Left ventricle myocardium inferior (tissue), 1 donor: ENCODE measurements at places on chromosomes 12 and 14. TPM values are rescaled to one million over a fixed set of nuclear protein-coding genes. Genes with fewer than 3 reads are reported as not detected.

The RND1 gene
- total RNA-seq: 0.47 TPM

DNA sequence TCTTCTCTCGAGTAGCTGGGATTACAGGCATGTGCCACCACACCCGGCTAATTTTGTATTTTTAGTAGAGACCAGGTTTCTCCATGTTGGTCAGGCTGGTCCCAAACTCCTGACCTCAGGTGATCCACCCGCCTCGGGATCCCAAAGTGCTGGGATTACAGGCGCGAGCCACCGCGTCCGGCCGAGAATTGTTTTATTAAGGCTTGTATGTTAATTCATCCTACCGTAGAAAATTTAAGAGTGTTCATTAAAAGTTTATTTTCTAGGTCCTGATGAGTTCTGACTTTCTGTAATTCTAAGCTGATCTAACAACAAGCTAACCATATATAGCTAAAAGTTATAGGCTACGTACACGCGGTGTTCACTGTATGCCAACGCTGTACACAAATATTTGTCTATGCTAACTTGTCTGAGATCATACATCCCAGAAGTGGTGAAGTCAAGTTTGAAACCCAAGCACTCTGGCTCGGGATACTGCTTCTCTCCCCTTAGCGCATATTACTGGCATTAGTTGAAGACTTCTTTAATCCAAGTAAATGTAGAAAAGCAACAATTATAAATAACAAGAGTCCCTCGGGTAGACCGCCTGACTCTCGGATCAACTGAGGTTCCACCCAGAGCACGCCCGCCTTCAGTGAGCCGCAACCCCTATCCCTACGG lies 570 bp upstream of the MRPS35 start:
- H3K36me3 ChIP-seq: peaks cover 4% of the 10 kb centered on the region
- no peak for DNase-seq
- peaks cover 30% of the 10 kb centered on the region for H3K4me1 ChIP-seq

GRCh38 chr12:113190761-113191160 lies 5.2 kb downstream of the RITA1 start:
- no peak overlapping the region for H3K27ac ChIP-seq
- no peak overlapping the region for H3K4me3 ChIP-seq
- no peak for DNase-seq

The DCTN2 gene
- total RNA-seq: 87.8 TPM

GRCh38 chr12:5509557-5509956 lies 77.6 kb downstream of the NTF3 start:
- H3K27ac ChIP-seq: no peak overlapping the region
- no peak overlapping the region for H3K4me3 ChIP-seq
- DNase-seq: no peak
- peaks cover 48% of the 10 kb centered on the region for H3K27me3 ChIP-seq
- no peaks in the 10 kb centered on the region for H3K36me3 ChIP-seq
- H3K4me1 ChIP-seq: peaks cover 42% of the 10 kb centered on the region

DNA sequence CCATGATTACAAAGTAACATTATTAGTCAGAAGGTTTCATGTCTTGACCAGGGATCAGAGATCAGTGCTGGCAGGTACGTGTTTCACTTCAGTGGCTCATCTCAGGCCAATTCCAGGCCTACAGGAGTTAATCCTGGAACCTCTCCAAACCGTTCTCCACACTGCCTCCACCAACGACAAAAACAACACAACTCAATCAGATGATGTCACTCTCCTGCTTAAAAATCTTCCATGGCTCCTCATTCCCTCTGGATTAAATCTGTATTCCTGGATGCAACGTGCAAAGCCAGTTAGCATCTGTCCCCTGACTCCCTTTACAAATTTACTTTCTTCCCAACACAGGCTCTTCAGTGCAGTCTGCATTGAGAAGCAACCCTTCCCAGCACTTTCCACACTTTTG lies 34.3 kb upstream of the TXNRD1 start:
- H3K4me1 ChIP-seq: peaks cover 20% of the 10 kb centered on the region
- H3K27ac ChIP-seq: peak overlapping the region; percentile 77
- no peak overlapping the region for H3K4me3 ChIP-seq
- H3K36me3 ChIP-seq: no peaks in the 10 kb centered on the region
- DNase-seq: no peak

- H3K27me3 ChIP-seq: peaks cover 65% of the 10 kb centered on the region
- H3K4me3 ChIP-seq: no peak overlapping the region
- H3K36me3 ChIP-seq: no peaks in the 10 kb centered on the region
- no peaks in the 10 kb centered on the region for H3K4me1 ChIP-seq
- no peak for DNase-seq
- no peak overlapping the region for H3K27ac ChIP-seq
These were observed 19.0 kb downstream of the SDSL start for GRCh38 chr12:113440947-113441782.

The PRICKLE1 gene
- 20.9 TPM for total RNA-seq

DNA sequence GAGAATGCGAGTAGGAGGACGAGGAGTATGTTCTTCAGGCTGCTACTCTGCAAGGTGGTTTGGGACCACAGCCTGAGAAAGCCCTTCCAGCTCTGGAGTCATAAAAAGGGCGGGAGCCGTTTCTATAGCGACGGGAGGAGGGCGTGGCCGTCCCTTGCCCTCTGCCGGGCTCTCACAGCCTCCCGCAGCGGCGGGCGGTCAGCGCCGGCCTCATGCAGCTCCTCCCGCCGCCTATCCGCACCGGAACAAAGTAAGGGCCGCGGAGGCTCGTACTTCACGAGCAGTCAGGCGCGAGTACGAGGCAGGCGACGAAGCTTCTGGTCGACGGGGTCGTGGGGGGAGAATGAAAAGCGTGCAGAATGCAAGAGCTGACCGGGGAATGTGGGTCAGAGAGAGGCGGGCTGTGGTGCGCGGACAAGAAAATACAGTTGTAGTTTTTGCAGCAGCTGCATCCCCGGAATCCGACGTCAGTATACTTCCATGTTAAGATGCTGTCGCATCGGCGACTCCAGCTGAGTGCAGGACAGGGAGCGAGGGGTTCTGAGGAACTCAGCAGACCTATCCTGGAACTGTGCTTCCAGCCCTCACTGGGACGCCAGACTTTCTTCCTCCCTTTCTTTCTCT lies at the start of gene DYRK4:
Gene DYRK4, plus strand, starts transcription at position 175 of the 624 bp plus-strand sequence. Its CDS starts 38 bp downstream, at position 213.
- DNase-seq: peak; percentile 86
- H3K36me3 ChIP-seq: no peaks in the 10 kb centered on the region
- peak within 1 kb of the TSS; percentile 17 for H3K27ac ChIP-seq
- peaks cover 20% of the 10 kb centered on the region for H3K27me3 ChIP-seq
- peaks cover 18% of the 10 kb centered on the region for H3K4me1 ChIP-seq

GRCh38 chr12:75087654-75088053 lies 122.0 kb downstream of the KCNC2 start:
- H3K27me3 ChIP-seq: no peaks in the 10 kb centered on the region
- H3K4me1 ChIP-seq: peaks cover 3% of the 10 kb centered on the region
- no peak for DNase-seq
- no peak overlapping the region for H3K27ac ChIP-seq

DNA sequence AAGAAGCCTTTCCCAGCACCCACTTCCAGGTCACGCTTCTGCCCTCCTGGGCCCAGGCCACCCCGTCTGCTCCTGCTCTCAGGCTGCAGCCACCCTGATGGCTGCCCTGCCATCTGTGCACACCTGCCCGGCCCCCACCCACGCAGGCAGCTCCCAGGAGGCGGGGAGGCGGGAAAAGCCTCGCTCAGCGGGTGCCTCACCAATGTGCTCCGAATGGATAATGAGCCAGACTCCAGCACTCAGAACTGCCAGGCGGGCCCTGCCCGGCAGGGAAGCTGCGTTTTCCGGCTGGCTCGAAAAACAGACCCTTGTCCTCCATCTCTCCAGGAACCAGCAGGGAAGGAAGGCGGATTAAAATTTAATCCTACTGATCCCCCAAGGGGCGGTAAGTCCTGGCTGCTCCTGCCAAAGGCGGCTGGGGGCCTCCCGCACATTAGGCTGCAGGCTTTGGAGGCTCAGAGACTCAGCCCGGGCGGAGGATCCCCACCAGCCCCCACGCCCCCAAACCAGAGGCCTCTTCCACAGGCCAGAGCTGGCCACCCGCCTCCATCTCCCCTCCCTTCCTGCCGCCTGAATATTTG lies 104.0 kb downstream of the NCOR2 start:
- peaks cover 47% of the 10 kb centered on the region for H3K36me3 ChIP-seq
- DNase-seq: no peak
- no peaks in the 10 kb centered on the region for H3K27me3 ChIP-seq

DNA sequence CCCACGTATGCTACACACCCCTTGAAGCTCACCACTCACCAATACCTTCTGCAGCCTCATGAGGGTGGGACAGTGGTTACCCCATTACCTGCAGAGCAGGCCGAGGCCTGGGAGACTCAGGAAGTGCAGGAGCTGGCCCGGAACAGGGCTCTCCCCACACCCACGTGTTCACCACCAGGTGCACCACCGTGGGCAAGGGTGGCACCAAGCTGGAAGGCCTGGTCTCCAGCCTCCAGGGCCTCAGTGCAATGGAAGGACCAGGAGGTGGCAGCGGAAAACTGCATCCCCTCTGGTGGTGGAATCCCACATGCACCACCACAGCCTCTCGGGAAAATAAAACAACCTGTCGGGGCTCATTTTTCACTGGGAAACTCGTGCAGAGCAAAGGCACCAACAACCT lies 36.4 kb downstream of the ITPK1 start:
- no peaks in the 10 kb centered on the region for H3K36me3 ChIP-seq
- no peaks in the 10 kb centered on the region for H3K27me3 ChIP-seq
- no peak overlapping the region for H3K27ac ChIP-seq

DNA sequence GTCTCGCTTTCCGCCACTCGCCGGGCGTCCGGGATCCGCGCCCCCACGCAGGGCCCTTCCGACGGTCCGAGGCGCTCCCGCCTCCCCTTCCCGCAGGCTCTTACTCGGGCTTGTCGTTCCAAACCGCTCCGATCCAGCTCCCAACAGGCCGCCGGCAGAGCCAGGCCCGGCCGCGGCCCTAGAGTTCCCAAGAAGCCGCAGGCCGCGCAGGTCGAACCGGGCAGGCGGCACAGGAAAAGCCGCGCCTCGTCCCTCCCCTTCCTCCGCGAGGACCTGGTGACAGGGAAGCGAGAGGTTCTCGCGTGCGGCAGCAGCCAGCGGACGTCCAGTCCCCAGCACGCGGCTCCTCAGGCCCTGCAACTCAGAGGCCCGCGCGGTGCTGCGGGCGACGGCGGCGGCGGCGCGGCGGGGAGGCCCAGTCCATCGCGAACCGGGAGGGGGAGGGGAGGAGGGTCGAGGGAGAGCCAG lies 272 bp downstream of the HECTD1 start:
- peak overlapping the region; percentile 100 for H3K27ac ChIP-seq
- H3K27me3 ChIP-seq: no peaks in the 10 kb centered on the region
- H3K4me1 ChIP-seq: peaks cover 50% of the 10 kb centered on the region

DNA sequence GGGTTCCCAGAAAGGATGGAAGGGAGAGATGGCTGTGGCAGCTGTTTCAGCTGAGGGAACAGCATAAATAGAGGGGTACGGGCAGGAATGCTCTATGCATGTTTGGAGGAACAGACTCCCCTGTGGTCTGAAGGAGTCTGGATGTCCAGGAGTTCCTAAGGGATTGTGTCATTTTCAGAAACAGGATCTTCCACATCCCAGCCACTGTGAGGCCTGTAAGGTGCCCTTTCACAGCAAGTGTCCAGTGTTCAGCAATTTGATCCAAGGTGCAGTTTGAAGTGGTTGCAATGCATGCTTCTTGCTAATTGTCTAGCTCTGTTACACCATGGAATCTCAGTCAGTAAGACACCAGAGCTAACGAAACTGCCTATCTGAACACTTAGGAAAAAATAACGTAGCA lies 46.7 kb upstream of the TCL1A start:
- no peaks in the 10 kb centered on the region for H3K4me1 ChIP-seq
- DNase-seq: no peak
- H3K27ac ChIP-seq: no peak overlapping the region

The PCBP2 gene
- total RNA-seq: 530 TPM

DNA sequence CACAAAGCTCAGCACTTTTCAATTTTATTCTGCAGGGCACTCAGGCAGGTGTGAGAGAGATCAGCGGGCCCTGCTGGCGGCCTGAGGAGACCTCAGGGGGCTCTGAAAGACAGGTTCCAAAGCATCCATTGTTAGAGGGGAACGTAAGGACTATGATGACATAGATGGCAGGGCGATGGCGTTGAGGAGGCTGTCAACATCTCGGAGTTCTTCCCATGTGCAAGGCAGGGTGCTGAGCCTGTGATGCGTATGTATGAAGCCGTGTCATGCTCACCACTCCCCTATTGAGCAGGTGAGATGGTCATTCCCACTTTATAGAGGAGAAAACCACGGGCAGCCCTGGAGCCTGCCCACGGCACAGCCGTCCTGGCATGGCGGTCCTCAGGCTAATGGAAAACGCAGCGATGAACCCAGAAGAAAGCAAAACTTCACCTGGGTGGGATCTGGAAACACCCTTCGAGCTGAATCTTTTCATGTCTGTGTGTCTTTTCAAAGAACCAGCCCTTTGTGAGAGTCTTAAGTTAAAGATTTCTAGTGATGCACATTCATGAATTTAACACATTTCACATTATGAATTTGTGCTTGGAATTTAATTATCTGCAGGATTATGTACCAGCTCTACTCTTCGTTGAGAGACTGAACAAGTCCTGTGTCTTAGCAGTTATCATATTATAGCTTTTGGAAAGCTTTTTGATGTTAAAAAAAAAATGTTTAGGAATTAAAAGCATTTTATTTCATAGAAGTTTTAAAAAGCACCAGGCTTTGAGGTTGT lies 64.7 kb downstream of the RIMBP2 start:
- peaks cover 4% of the 10 kb centered on the region for H3K4me1 ChIP-seq
- H3K36me3 ChIP-seq: no peaks in the 10 kb centered on the region
- H3K27me3 ChIP-seq: peaks cover 86% of the 10 kb centered on the region
- no peak for DNase-seq
- no peak overlapping the region for H3K4me3 ChIP-seq

The FAM186B gene
- 0.33 TPM for total RNA-seq

DNA sequence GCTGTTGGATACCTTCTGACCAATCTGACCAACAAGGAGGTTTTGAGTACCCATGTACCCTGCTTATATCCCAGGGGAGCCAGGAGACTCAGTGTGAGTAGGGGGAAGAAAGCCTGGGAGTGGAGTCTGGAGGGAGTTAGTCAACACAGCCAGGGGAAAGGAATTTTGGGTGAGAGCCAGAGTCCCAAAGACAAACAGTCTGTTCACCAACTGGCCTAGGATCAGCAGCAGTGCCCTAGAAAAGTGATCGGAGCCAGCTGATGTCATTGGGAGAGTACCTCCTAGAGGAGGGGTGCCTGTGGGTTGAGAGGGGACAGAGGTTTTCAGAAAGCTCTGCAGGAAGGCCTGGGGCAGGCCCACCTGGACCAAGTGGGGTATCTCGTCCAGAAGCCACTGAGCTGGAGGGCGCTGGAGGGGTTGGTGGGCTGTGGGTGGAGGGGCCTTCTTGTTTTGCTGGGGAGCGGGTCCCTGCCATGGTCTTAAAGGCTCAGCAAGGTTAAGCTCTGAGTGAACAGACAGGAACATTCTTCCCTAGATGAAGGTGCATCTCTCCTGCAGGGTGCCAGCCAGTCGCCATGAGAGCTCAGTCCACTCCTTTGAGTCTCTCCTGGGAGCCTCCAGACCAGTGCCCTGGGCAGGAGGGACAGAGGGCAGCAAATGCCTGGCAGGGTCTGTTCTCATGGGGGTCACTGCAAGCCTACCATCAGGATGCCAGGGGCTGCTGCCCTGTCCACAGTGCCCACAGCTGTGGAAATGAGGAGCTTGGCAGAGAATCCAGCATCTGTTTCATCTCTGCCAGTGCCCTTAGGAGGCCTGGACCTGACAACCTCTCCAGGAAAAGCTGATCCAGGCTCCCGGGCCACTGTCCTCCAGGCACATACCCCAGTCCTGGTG lies 63.6 kb downstream of the CHGA start:
- H3K27me3 ChIP-seq: no peaks in the 10 kb centered on the region
- peak overlapping the region; percentile 91 for H3K27ac ChIP-seq
- H3K36me3 ChIP-seq: no peaks in the 10 kb centered on the region
- no peak for DNase-seq
- peaks cover 65% of the 10 kb centered on the region for H3K4me1 ChIP-seq

GRCh38 chr14:89724628-89724960 lies 229.9 kb downstream of the EFCAB11 start:
- peak overlapping the region; percentile 10 for H3K4me3 ChIP-seq
- H3K27me3 ChIP-seq: no peaks in the 10 kb centered on the region
- no peaks in the 10 kb centered on the region for H3K36me3 ChIP-seq
- no peak overlapping the region for H3K27ac ChIP-seq
- peaks cover 6% of the 10 kb centered on the region for H3K4me1 ChIP-seq

The GPR132 gene
- total RNA-seq: 1.0 TPM
